ENCODE measurements at places on chromosomes 5 and 9.
A peak's percentile ranks its signal among the peaks of the same experiment; 100 is the strongest.

DNA sequence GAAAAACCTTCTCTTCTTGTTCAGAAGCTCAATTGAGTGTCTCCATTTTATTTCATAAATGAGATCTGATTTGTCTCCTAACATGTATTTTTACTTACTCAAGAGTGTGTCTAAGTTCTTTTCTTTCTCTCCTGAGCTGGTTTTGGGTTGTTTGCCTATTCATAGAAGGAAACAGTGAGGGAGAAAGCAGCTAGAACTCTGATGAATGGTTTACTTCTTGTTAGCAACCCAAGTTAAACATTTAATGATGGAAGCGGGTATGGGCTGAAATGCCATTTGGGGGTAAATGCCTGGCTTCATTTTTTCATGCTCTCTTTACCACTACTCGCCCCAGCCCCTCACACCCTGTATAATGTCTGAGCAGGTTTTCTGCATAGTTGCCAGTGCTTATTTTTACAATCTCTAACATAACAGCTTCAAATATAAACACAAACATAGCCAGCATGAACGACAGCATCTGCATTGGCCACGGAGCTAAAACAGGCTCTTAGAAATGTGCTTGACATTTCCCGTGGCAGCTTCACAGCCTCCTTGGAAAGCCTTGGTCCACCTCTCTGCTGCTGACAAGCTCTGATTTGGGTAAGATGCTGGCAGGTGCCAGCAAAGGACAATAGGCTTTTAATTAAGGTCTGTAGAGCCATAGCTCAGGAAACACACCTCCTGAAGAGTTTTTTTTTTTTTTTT is 321.1 kb downstream of the ARHGEF28 start:
- DNase-seq = peak; percentile 42

DNA sequence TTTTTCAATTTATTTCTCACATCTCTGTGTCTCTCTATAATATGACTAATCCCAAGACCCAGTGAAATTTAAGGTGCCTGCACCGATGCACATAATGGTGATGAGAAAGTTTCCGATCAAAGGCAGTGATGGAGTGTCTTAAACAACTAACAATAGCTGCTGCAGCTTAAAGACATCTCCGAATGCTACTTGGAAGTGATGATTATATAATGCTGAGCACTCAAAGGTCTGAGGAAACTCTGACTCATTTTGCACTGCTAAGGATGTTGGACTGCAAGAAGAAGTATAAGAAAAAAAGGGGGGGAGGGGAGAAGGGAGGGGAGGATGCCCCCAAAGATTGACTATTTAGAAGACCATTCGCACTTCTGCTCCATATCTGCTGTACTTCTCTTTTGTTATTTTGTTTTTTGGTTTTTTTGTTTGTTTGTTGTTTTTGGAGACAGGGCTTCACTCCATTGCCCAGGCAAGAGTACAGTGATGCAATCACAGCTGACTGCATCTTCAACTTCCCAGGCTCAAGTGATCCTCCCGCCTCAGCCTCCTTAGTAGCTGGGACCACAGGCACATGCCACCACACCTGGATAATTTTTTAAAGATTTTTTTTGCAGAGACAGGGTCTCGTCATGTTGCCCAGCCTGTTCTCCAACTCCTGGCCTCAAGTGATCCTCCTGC is 192.2 kb downstream of the HSD17B3 start:
- no peak for DNase-seq

- no peak for DNase-seq
Measured at GRCh38 chr9:72839085-72839484, 113.8 kb downstream of the ALDH1A1 start.

- DNase-seq = no peak
Measured at GRCh38 chr5:6873359-6873758, 160.1 kb downstream of the TENT4A start.

GRCh38 chr9:96140296-96141127 is 161.5 kb downstream of the HSD17B3 start:
- DNase-seq = no peak

- no peak for DNase-seq
Measured at GRCh38 chr5:126866851-126867636, 90.1 kb downstream of the LMNB1 start.

DNA sequence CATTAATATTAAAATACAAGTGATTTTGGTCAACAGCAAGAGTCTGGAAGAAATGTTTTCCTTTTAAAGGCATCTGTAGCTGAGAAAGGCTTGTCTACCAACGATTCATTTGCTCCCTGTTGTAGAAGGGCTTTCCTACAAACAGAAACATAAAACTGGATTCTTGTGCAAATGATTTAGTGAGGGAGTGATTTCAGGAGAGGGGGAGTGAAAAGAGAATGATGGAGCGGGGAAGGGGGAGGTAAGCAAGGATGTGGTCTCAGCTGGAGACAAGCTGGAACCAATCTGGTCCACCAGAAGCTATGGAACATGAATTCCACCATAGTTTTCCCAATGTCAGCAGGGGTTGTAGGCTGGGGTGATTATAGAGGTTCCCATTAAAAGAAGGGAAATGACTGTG is 196.3 kb downstream of the FBXO4 start:
- DNase-seq = no peak

DNA sequence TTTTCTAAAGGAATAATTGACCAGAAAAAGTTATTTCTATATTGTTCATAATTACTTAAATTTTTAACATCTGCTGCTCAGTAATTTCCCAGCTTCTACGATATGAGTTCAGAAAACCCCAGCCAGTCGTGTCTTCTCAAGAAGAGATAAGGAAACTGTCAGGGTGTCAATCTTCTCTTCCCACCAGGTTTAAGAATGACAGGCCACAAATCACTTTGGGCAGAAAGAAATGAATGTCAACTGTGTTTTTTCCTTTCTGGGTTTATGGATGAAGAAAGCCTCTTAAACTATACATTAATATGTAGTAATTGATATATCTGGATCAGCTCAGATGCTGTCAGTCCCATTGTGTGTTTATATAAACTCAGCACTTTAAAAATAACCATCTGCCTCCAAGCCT is 453.2 kb upstream of the NUDT12 start:
- DNase-seq = no peak

- no peak for DNase-seq
Measured at GRCh38 chr5:31982027-31982426, 192.1 kb downstream of the GOLPH3 start.

- DNase-seq = no peak
Measured at GRCh38 chr5:154830596-154830995, 19.8 kb downstream of the FAXDC2 start.

DNA sequence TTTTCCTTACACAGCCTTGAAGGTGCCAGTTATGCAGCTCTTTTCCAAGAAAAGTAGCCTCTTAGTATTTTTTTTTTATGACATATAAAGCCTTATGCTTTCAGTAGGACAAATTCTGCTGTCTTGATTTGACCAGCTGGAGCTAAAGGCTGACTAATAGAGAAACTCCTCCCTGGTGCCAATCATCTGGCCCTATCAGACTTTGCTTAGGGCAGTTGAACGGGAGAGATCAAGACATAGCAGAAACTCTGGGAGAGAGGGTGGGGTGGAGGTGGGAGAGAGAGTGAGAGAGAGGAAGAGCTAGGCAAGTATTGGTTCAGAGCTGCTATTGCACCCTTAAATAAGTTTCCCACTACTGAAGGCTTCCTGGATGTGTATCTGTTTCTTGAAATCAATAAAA is 100.2 kb downstream of the SEC61B start:
- no peak for DNase-seq

GRCh38 chr9:93950619-93951601 is 4.2 kb downstream of the BARX1 start:
- DNase-seq = no peak

- DNase-seq = no peak
Measured at GRCh38 chr9:32644698-32645097, 9.2 kb upstream of the TAF1L start.

GRCh38 chr5:139147483-139148087 is 50.6 kb downstream of the SIL1 start:
- DNase-seq = no peak

- no peak for DNase-seq
Measured at GRCh38 chr5:37417347-37417746, 38.2 kb downstream of the WDR70 start.

- DNase-seq = no peak
Measured at GRCh38 chr5:25334350-25334749, 689.6 kb upstream of the CDH10 start.

DNA sequence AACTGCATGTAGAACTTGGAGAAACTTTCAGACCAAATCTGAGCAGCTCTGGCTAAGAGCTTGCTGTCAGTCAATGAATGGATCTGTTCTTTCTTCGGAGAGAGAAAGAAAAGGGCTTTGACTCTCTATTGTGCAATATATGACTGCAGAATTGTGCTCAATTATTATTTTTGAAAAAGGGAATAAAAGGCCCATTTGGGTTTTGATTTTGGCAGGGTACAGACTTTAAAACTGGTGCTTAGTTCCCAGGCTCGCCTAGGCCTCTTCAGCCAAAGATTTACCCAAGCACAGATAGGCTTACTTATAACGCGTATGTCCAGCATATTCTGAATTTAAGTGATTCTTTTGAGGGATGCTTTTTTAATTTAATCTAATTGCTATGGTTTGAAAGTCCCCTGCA is 59.3 kb downstream of the RETREG1 start:
- DNase-seq = no peak

GRCh38 chr5:100600298-100600994 is 65.3 kb downstream of the FAM174A start:
- DNase-seq = no peak

- no peak for DNase-seq
Measured at GRCh38 chr9:78958892-78959291, 612.9 kb upstream of the TLE4 start.

DNA sequence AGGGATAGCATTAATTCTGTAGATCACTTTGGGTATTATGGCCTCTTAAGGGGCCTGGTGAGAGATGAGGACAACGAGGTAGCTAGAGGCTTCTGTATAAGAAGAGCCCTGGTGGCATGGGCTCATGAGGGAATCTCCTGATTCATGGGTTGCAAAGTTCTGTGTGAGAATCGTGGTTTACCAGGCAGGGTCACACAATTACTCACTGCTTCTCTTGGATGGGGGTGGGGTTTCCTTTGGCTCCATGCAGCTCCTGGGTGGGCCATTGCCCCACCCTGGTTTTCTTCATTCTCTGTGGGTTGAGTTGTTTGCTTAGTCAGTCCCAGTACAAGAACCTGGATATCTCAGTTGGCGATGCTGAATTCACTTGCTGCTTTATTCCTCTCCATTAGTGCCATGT is 30.9 kb upstream of the TNFSF15 start:
- no peak for DNase-seq

GRCh38 chr9:105046907-105047741 is 119.2 kb upstream of the ABCA1 start:
- DNase-seq = peak; percentile 96

- no peak for DNase-seq
Measured at GRCh38 chr9:130264414-130265350, 878 bp upstream of the HMCN2 start.

DNA sequence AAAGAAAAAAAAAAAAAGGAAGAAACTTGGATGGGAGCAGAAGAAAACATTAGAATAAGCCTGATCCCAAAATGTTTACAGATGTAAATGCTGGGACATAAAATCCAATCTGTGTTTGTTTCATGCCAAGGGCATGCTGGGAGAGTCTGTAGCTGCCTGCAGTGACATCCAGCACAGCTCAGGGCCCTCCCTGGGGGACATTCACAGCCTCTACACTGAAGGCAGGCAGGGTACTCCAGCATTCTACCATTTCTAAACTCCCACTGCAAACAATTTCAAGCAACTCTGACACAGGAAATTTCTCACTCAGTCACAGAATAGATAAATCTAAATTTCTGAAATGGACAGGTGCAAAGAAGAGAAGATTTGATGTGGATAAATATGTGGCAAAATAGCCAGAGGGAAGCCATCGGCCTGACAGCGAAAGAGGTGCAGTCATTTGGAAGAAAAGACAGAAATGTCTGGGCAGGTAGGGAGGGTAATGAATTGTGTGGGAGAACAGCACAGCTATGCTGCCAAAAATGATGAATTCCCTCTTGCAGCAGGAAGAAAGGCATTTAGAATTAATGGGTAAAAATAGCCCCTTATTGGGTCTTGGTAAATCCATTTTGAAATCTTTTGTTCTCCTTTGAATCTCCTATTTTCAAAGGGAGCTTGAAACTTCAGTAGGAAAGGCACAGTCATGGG is 199.4 kb downstream of the MED10 start:
- DNase-seq = no peak

DNA sequence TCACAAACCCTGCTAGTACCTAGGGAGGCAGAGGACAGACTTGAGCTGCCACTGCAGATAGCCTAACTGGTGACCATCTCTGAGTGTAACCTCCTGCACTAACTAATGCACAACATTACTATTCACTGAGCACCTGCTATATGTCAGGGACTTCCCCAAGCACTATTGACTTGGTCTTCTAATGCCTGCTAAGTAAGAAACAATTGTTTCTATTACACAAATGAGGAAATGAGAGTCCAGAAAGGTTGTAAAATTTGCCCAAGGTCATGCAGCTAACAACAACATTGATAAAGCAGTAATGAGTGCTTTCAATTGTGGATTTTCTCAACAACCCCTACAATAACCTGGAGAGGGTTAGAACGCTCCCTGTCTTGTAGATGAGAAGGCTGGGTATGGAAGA is 183.7 kb downstream of the ZNF462 start:
- no peak for DNase-seq
